ENCODE measurements at places on chromosomes 6 and 20. TPM values are rescaled to one million over a fixed set of nuclear protein-coding genes. Genes with fewer than 3 reads are reported as not detected.

DNA sequence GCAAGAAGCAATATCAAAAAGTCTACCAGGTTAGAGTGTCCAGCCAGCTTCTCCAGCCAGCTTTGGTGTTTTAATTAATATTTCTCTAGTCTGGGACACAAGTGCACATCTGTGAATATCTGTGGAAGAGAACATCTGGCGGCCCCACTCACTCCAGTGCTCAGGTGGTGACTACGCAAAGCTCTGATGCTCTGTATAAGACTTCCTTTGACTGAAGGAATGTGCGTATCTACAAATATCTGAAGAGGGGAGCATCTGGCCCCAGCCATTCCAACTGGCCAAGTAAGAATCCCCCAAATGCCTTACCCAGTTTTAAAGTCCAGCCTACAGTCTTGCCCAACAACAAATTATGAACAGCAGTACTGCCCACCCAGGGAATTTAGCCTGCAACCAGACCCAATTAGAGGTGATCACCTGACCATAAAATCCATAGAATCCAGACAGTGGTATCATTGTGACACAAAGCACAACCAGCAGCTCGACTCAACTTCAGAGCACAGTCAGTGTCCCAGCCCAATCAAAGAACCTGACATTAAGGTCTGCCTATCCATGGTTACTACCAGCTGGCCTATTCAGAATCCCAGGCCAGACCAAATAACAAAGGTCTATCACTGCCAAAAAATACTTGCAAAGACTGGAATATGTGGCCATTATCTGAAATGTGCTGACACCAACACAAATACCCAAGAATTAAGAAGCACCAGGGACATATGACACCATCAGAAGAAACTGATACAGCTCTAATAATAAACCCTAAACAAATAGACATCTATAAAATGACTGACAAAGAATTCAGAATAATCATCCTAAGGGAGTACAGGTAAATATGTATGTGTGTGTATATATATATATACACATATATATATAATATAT, 76.1 kb upstream of the MANEA start:
- no peak overlapping the region for H3K4me3 ChIP-seq
- DNase-seq = no peak
- no peaks in the 10 kb centered on the region for H3K36me3 ChIP-seq
- H3K4me1 ChIP-seq = no peaks in the 10 kb centered on the region
- no peaks in the 10 kb centered on the region for H3K27me3 ChIP-seq

- no peaks in the 10 kb centered on the region for H3K27me3 ChIP-seq
- no peak overlapping the region for H3K4me3 ChIP-seq
- DNase-seq = no peak
- no peaks in the 10 kb centered on the region for H3K4me1 ChIP-seq
Measured at GRCh38 chr6:4397307-4397706, 261.9 kb upstream of the ECI2 start.

The ZSCAN31 gene
- 4.4 TPM for polyA plus RNA-seq

- DNase-seq = peak; percentile 87
- no peaks in the 10 kb centered on the region for H3K27me3 ChIP-seq
- H3K36me3 ChIP-seq = no peaks in the 10 kb centered on the region
- H3K4me1 ChIP-seq = no peaks in the 10 kb centered on the region
Measured at GRCh38 chr6:39865011-39865888, 69.0 kb downstream of the MOCS1 start.

The SLC44A4 gene
- 12.0 TPM for polyA plus RNA-seq

The ENPP5 gene
- polyA plus RNA-seq = 2.9 TPM

GRCh38 chr6:137661601-137662000, 167.4 kb upstream of the OLIG3 start:
- no peak for DNase-seq
- no peaks in the 10 kb centered on the region for H3K36me3 ChIP-seq
- H3K4me1 ChIP-seq = no peaks in the 10 kb centered on the region
- no peak overlapping the region for H3K27ac ChIP-seq
- no peak overlapping the region for H3K4me3 ChIP-seq
- H3K27me3 ChIP-seq = no peaks in the 10 kb centered on the region

GRCh38 chr20:24684956-24685691, 215.7 kb downstream of the SYNDIG1 start:
- no peaks in the 10 kb centered on the region for H3K36me3 ChIP-seq
- no peaks in the 10 kb centered on the region for H3K4me1 ChIP-seq
- DNase-seq = no peak
- no peak overlapping the region for H3K27ac ChIP-seq
- H3K27me3 ChIP-seq = no peaks in the 10 kb centered on the region
- H3K4me3 ChIP-seq = no peak overlapping the region

- no peaks in the 10 kb centered on the region for H3K4me1 ChIP-seq
- H3K27me3 ChIP-seq = no peaks in the 10 kb centered on the region
- H3K27ac ChIP-seq = peak overlapping the region; percentile 19
- no peak for DNase-seq
- no peaks in the 10 kb centered on the region for H3K36me3 ChIP-seq
- peak overlapping the region; percentile 80 for H3K4me3 ChIP-seq
Measured at GRCh38 chr6:53796451-53796780, 1.6 kb downstream of the LRRC1 start.

DNA sequence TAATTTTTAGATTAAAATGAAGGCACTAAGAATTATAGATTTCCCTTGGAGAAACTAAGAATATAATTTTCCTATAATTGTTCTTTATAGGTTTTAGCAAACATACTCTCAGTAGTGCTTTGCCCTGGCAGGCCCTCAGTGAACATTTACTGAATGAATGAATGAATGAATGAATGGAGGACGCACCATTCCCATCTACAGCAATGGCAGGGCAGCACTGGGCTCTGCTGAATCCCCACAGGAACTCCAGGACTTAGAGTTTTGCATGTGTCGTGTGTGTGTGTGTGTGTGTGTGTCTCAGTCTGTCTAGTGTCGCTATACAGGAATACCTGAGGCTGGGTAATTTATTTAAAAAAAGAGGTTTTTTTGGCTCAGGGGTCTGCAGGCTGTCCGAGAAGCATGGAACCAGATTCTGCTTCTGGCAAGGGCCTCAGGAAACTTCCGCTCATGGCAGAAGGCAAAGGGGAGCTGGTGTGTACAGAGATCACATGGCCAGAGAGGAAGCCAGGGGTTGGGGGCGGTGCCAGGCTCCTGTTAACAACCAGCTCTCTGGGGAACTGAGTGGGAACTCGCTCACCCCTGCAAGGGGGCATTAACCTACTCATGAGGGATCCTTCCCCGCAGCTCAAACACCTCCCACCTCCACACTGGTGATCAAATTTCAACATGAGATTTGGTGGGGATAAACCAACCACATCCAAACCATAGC, 20.1 kb downstream of the RNASET2 start:
- H3K27ac ChIP-seq = no peak overlapping the region
- DNase-seq = no peak
- no peak overlapping the region for H3K4me3 ChIP-seq

The BACH2 gene
- polyA plus RNA-seq = 0.63 TPM

DNA sequence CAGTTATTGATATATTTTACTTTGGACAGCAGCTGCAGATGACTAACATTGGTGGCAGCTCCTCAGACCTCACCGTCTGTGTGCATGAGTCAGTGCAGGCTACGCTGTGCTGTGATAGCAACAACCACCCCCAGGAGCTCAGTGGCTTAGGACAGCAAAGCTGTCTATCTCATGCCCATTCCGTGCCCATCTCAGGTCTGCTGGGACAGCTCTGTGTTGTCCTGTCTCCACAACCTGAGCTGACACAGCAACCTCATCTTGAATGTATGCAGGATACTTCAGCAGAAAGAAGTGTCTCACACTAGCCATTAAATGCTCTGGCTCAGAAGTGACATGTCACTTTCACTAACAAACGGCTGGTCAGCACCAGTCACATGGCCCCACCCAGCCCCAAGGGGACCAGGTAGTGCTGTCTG, 47.7 kb downstream of the BANF2 start:
- DNase-seq = no peak
- no peaks in the 10 kb centered on the region for H3K36me3 ChIP-seq
- no peak overlapping the region for H3K4me3 ChIP-seq
- no peak overlapping the region for H3K27ac ChIP-seq

GRCh38 chr6:105799056-105799455, 287.1 kb upstream of the PRDM1 start:
- H3K27ac ChIP-seq = no peak overlapping the region
- H3K27me3 ChIP-seq = no peaks in the 10 kb centered on the region
- no peaks in the 10 kb centered on the region for H3K36me3 ChIP-seq
- H3K4me3 ChIP-seq = no peak overlapping the region

DNA sequence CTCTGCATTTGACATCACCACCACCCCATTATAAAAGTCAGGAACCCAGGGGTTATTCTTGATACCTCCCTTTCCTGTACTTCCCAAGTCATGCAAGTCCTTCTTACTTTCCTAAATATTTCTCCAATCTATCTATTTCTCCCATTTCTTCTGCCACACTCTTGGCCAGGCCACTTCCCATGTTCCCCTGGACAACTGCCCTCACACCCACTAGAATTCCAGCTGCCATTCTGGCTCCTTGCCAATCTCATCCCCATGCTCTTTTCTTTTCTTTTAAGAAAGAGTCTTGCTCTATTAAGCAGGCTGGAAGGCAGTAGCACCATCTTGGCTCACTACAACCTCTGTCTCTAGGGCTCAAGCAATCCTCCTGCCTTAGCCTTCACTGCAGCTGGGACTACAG, 15.2 kb downstream of the DEFB132 start:
- no peaks in the 10 kb centered on the region for H3K4me1 ChIP-seq
- no peaks in the 10 kb centered on the region for H3K27me3 ChIP-seq
- H3K36me3 ChIP-seq = no peaks in the 10 kb centered on the region
- no peak for DNase-seq
- no peak overlapping the region for H3K27ac ChIP-seq
- H3K4me3 ChIP-seq = no peak overlapping the region

DNA sequence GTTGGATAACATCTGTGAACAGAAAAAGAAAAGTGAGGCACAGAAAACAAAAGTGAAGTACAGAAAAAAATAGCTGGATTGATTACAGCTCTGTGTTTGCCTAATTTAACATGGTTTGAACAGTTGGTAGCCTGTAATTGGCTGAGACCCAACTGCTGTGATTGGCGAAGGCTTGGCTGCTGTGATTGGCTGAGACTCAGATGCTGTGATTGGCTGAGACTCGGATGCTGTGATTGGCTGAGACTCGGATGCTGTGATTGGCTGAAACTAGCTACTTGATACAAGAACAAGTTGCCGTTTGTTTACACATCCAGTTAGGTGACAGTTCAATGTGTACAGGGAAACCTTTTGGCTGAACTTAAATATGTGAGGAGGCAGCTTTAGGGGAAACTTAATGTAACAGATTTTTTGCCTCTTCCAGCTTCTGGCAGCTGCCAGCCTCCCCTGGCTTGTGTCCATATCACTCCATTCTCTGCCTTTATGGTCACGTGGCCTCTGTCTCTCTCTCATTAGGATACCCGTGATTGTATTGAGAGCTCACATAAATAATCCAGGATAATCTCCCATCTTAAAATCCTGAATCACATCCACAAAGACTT, 223.4 kb upstream of the FOXA2 start:
- no peaks in the 10 kb centered on the region for H3K36me3 ChIP-seq
- no peak overlapping the region for H3K4me3 ChIP-seq
- DNase-seq = no peak
- H3K4me1 ChIP-seq = no peaks in the 10 kb centered on the region
- no peaks in the 10 kb centered on the region for H3K27me3 ChIP-seq
- H3K27ac ChIP-seq = no peak overlapping the region

The ZBTB9 gene
- polyA plus RNA-seq = 1.4 TPM

DNA sequence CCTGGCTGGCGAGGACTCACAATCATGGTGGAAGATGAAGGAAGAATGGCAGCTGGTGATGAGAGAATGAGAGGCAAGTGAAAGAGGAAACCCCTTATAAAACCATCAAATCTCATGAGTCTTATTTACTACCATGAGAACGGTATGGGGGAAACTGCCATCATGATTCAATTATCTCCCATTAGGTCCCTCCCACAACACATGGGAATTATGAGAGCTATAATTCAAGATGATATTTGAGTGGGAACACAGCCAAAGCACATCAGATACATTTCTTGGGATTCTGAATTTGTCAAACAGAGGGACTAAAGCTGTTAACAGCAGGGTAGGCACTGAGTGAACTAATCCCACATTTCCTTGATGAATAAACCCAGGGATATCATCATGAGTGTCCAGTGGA, 116.2 kb upstream of the PLCB4 start:
- no peak for DNase-seq
- no peak overlapping the region for H3K4me3 ChIP-seq
- no peaks in the 10 kb centered on the region for H3K27me3 ChIP-seq
- no peak overlapping the region for H3K27ac ChIP-seq

GRCh38 chr20:39800548-39800947, 838.4 kb downstream of the DHX35 start:
- no peaks in the 10 kb centered on the region for H3K4me1 ChIP-seq
- H3K27me3 ChIP-seq = no peaks in the 10 kb centered on the region
- DNase-seq = peak; percentile 50
- H3K27ac ChIP-seq = no peak overlapping the region
- H3K36me3 ChIP-seq = no peaks in the 10 kb centered on the region

DNA sequence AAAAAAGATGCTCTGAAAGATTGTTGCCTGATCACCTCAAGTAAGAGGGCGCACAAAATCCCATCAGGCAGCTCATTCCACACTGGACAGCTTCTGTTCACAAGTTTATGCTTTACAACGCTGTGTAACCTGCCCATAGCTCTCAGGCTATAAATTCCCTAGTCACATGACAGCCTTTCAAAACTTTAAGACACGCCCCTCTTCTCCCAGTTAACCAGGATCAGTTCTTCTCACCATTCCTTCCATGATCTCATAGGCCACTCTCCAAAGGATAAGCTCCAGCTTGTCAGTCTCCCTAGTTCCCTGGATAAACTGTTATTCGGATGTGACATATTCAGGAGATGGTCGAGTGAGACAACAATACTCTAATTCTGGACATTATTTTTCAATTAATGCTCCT, 15.0 kb downstream of the ADNP start:
- DNase-seq = no peak
- H3K4me1 ChIP-seq = peaks cover 3% of the 10 kb centered on the region
- no peak overlapping the region for H3K27ac ChIP-seq
- H3K36me3 ChIP-seq = no peaks in the 10 kb centered on the region
- no peaks in the 10 kb centered on the region for H3K27me3 ChIP-seq

GRCh38 chr6:29005183-29005885, at the start of gene ZNF311:
Gene ZNF311, minus strand, starts transcription at chr6:29005315. Its CDS starts 1,361 bp downstream, at chr6:29003954.
- H3K27ac ChIP-seq = no peak within 1 kb of the TSS
- H3K36me3 ChIP-seq = no peaks in the 10 kb centered on the region
- H3K4me1 ChIP-seq = no peaks in the 10 kb centered on the region
- DNase-seq = peak; percentile 74
- H3K4me3 ChIP-seq = peak within 1 kb of the TSS; percentile 62

Measured in aorta (tissue), 5 donors.